ENCODE measurements at places on chromosomes 11 and 22. TPM values are rescaled to one million over a fixed set of nuclear protein-coding genes. Genes with fewer than 3 reads are reported as not detected.

The CALCA gene
- not detected for total RNA-seq

The OR5D14 gene
- total RNA-seq, result not detected

The PRR5L gene
- total RNA-seq, result 16.1 TPM

The AGBL2 gene
- 2.3 TPM for total RNA-seq

The DLG2 gene
- 4.3 TPM for total RNA-seq

The SEC14L6 gene
- 0.33 TPM for total RNA-seq

The NCF4 gene
- 13.4 TPM for total RNA-seq

The NNMT gene
- 987 TPM for total RNA-seq

The CWC15 gene
- total RNA-seq, result 42.9 TPM

The ANKK1 gene
- total RNA-seq, result 1.6 TPM

DNA sequence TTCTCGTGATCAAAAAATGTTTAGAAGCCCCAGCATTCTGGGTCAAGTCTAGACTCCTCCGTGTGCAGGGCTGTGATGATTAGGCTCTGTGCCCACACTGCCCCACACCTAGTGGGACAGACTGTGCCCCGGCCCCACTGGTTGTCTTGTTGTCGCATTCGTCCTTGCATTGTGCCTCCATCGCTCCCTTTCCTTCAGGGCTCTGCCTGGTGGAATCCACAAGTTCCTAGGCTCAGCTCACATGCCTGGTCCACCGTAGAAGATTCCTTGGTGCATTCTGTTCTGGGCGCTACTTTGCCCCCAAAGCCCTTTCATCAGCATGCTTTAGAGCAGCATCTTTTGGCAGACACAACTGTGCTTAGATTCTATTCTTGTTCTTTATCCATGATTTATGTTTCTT lies 23.5 kb upstream of the THY1 start:
- H3K27ac ChIP-seq, result no peak overlapping the region
- no peak for DNase-seq
- no peaks in the 10 kb centered on the region for H3K4me1 ChIP-seq
- no peaks in the 10 kb centered on the region for H3K27me3 ChIP-seq
- H3K36me3 ChIP-seq, result no peaks in the 10 kb centered on the region

DNA sequence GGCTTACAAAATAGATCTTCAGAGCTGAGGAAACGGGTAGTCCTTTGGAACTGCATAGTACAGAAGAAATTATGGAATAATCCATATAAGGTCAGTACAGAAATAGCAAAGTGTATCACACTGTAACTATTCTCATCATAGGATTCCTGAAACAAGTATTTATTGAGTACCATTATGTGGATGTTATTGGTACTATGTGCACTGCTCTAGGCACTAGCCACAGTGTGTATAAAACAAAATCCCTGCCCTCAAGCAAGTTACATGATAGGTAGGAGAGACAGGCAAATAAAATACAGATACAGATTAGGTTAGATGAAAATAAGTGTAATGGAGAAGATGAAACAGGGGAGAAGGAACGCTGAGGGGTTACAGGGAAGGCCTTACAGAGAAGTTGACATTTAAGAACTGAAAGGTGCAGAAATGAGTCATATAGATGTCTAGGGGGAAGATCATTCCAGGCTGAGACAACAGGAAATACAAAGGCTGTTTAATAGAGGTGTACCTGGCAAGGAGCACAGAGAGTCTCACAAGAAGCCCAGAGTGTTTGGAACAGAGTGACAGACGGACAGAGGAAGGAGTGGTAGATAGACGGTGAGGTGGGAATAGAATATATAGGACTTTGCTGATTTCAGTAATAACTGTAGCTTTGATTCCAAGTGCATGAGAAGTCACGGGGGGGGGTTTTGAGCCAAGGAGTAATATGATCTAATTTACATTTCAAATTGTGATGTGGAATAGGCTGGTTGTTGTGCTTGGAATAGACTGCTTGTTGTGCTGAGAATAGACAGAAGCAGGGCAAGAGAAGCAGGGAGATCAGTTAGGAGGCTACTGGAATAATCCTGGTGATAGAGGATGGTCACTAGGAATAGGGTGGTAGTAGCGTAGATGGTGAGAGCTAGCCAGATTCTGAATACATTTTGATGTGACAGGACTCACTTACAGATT lies 13.7 kb downstream of the RNF141 start:
- no peak for DNase-seq
- H3K4me3 ChIP-seq, result no peak overlapping the region
- H3K36me3 ChIP-seq, result no peaks in the 10 kb centered on the region
- H3K27ac ChIP-seq, result peak overlapping the region; percentile 49
- no peaks in the 10 kb centered on the region for H3K4me1 ChIP-seq
- H3K27me3 ChIP-seq, result no peaks in the 10 kb centered on the region

DNA sequence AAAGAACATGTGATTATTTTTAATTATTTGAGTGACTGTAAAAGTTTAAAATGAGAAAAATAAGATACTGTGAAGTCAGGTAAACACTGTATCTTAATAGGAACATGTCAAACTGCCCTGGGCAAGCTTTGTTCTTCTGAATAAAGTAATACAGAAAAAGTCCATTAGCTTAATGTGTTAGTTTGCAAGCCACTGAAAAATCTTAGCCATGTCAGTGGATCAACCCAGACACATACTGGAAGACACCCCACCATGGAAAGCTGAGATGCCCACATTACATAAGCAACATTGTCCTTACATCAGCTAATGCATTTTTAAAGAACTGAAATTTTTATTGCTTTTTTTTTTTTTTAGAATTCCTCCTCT lies 155.2 kb downstream of the BBOX1 start:
- no peaks in the 10 kb centered on the region for H3K27me3 ChIP-seq
- no peaks in the 10 kb centered on the region for H3K4me1 ChIP-seq
- H3K4me3 ChIP-seq, result no peak overlapping the region
- DNase-seq, result no peak

DNA sequence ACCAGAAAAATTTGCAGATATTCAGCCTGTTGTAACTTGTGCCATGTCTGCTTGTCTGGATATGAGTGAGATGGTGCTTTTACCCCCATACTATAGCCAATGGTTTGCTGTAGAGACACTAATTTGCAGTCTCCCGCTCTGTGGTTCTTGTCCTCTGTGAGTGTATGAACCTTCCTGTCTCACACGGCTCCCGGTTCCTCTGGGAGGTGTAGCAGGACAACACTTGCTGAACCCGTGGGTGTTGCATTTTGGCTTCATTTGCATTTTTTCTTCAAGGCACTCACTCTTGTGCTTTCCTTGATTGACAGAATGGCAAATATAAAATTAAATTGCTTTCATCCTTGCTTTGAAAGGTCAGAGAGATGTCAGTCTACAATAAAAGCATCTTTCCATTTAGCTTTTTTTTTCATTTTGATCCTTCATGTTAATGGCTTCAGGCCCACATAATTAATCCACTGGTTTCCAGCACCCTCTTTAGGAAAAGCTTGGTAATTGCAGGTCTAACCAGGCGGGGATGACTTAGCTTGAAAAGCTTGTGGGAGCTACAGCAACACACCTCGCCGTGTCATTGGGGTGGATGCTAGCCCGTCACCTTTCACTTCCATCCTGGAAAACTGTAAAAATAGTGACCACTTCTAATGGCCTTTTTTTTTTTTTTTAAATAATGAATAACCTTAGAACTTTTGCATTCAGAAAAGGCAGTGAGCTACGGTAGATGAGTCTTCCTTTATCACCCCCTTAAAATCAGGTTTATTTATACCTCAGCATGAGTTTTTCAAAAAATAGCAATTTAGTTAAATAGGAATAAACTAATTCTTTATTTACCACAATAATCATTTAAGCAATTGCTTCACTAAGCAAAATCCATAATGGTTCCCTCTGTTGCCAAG lies 27.4 kb upstream of the ST14 start:
- H3K27me3 ChIP-seq, result no peaks in the 10 kb centered on the region
- peak; percentile 38 for DNase-seq
- no peak overlapping the region for H3K27ac ChIP-seq

DNA sequence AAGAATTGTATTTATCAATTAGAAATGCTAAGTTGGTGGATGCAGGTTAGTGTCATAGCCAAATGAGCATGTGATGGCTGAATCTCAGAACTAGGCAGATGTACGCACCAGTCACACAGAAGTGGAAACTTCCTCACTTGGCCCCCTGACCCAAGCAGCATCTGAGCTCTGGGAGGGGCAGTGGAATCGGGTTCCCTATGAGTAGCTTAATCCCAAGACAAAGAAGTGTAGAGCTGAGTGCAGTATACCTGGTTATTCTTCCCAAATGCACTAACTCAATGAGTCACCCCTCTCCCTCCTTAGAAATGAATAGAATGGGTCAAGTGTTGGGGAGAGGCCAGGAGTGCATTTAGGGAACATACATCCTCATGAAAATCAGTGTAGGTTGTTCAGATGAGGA lies 224.6 kb downstream of the FAT3 start:
- H3K36me3 ChIP-seq, result no peaks in the 10 kb centered on the region
- H3K27me3 ChIP-seq, result no peaks in the 10 kb centered on the region
- H3K4me1 ChIP-seq, result no peaks in the 10 kb centered on the region
- H3K27ac ChIP-seq, result no peak overlapping the region
- H3K4me3 ChIP-seq, result no peak overlapping the region

DNA sequence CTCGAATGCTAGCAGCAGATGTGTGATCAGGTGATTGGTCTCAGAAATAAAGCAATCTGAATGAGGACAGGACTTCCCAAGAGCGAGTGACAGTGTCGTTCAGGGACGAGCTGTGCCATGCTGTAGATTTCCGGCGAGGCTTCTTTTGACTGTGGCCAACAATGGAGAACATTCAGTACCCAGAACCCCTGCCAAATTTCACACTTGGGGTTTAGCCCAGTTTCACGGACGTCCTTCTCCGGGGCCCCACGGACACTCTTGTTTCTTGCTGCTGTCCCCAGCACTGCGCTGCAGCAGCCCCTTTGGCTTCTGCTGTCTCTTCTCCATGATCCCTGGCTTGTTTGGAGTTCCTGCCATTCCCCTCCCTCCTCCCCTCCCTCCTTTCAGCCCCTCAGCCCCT lies 115.1 kb upstream of the GRAMD1B start:
- DNase-seq, result peak; percentile 57
- H3K27me3 ChIP-seq, result no peaks in the 10 kb centered on the region
- H3K4me1 ChIP-seq, result no peaks in the 10 kb centered on the region
- no peaks in the 10 kb centered on the region for H3K36me3 ChIP-seq

GRCh38 chr22:48828688-48829087 lies 999.0 kb downstream of the BRD1 start:
- no peak for DNase-seq
- H3K4me1 ChIP-seq, result no peaks in the 10 kb centered on the region
- no peaks in the 10 kb centered on the region for H3K36me3 ChIP-seq
- H3K4me3 ChIP-seq, result no peak overlapping the region

GRCh38 chr22:36303874-36304273 lies 50.9 kb downstream of the APOL1 start:
- H3K36me3 ChIP-seq, result peaks cover 19% of the 10 kb centered on the region
- H3K4me1 ChIP-seq, result no peaks in the 10 kb centered on the region
- peak overlapping the region; percentile 53 for H3K27ac ChIP-seq
- DNase-seq, result no peak
- no peaks in the 10 kb centered on the region for H3K27me3 ChIP-seq

GRCh38 chr11:11215944-11216343 lies 137.1 kb downstream of the CSNK2A3 start:
- no peaks in the 10 kb centered on the region for H3K36me3 ChIP-seq
- H3K4me1 ChIP-seq, result no peaks in the 10 kb centered on the region
- no peak overlapping the region for H3K27ac ChIP-seq
- no peak overlapping the region for H3K4me3 ChIP-seq

GRCh38 chr11:1152316-1153104 lies 5.2 kb upstream of the MUC5AC start:
- no peak for DNase-seq
- H3K27ac ChIP-seq, result no peak overlapping the region
- peaks cover 11% of the 10 kb centered on the region for H3K27me3 ChIP-seq

GRCh38 chr11:64070314-64070681 lies 34.6 kb downstream of the FLRT1 start:
- H3K4me1 ChIP-seq, result no peaks in the 10 kb centered on the region
- no peak overlapping the region for H3K4me3 ChIP-seq
- no peaks in the 10 kb centered on the region for H3K27me3 ChIP-seq
- no peak overlapping the region for H3K27ac ChIP-seq

- H3K36me3 ChIP-seq, result no peaks in the 10 kb centered on the region
- no peak overlapping the region for H3K27ac ChIP-seq
- no peaks in the 10 kb centered on the region for H3K27me3 ChIP-seq
These were observed 45.0 kb downstream of the OR4D9 start for GRCh38 chr11:59556115-59556916.

DNA sequence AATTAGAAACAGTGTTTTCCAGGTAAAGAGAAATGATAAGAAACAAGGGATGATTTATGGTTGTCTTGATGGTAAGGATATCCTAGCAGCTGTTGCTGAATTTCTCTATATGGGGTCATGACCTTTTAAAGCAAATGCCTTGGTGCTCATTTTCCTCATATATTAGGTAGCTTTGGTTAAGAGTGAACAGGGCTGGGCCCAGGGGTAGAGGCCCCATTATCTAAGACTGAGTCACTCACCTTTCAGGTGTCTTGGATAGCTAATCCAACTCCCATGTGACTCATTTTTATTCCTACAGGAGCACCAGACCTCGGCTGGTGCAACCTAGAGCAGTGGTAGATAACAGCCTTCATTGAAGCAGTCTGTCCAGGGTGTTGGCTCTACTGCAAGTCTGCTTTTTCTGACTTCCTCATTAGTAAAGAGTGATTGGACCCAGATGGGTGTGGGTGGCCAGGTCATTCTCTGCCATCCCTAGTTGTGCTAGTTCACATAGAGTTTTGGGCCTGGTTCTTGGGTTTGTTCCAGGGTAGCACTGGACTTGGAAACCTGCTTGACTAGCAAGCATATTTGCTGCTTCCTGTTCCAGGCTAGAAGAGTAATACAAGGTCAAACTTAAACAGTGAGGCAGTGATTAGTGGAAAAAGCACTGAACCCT lies 37.4 kb downstream of the CTNND1 start:
- H3K27me3 ChIP-seq, result no peaks in the 10 kb centered on the region
- H3K4me1 ChIP-seq, result peaks cover 7% of the 10 kb centered on the region
- DNase-seq, result no peak
- H3K4me3 ChIP-seq, result no peak overlapping the region

DNA sequence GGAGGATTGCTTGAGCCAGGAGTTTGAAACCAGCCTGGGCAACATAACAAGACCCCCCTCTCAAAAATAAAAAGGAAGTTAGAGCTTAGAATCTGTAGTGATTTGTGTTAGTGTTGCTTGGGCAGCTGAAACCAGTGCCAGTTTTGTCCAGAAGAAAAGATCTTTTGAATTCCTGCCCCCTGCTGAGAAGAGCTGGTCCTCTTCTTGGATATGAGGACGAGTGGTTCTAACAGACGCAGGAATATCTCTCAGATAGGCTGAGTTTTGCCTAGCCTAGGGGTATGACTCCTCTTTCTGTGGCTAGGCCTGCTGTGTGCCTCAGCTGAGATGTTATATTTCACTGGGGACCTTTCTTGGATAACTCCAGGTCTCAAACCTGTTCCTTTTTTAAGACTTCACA lies 102.8 kb downstream of the STIM1 start:
- H3K4me3 ChIP-seq, result no peak overlapping the region
- DNase-seq, result no peak
- no peak overlapping the region for H3K27ac ChIP-seq
- no peaks in the 10 kb centered on the region for H3K4me1 ChIP-seq

GRCh38 chr11:124915541-124916369 lies 3.3 kb upstream of the HEPN1 start:
- no peaks in the 10 kb centered on the region for H3K27me3 ChIP-seq
- no peak overlapping the region for H3K4me3 ChIP-seq
- H3K27ac ChIP-seq, result no peak overlapping the region
- no peaks in the 10 kb centered on the region for H3K36me3 ChIP-seq
- DNase-seq, result no peak

Measured in breast epithelium (tissue), 4 donors.